ENCODE measurements at places on chromosomes 11 and 22.

DNA sequence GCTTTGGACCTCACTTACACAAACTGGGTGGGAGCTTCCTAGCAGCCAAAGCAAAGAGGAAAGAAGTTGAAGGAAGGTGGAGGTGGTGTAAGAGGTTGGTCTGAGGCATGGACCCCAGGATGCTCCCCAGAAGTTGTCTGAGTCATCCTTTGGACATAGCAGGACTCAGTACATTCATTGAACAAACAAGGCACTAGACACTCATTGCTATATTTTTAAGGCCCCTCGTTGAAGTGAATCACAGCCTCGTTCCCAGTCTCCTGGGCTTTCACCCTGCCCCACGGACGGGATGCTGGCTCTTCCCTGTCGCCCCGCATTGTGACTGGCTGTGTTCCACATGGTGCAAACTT, 95.9 kb upstream of the FGF3 start:
- DNase-seq: no peak

DNA sequence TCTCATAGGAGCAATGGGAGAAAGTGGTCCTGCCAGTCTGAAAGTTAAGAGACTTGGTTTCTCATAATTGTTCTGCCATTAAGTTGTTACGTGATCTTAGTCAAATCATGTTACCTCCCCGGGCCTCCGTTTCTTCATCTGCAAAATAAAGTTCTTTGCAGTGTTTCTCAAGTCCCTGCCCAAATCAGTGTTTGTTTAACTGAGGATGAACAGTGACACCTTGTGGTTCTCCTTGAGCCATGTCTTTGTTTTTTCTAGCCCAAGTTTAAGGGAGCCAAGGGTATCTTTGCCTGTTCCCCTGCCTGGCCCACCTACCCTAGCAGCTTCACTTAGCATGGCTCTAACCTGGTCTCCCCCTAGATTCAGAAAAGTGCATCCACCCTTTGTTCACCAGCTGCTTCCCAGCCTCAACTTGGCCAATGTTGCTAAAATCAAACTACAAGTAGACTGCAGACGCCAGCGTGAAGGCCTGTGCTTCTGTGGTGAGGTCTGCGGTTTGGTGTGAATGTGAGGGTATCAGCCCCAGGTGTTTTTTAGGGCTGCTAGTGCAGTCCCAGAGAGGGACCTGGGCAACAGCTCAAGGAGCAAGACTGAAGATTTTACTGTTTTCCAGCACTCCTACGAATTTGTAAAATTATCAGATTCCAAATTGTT, 35.5 kb downstream of the FZD4 start:
- no peak for DNase-seq

GRCh38 chr11:20310137-20310536, 53.4 kb upstream of the HTATIP2 start:
- no peak for DNase-seq

GRCh38 chr22:37263966-37264887, 18.1 kb upstream of the CYTH4 start:
- no peak for DNase-seq

DNA sequence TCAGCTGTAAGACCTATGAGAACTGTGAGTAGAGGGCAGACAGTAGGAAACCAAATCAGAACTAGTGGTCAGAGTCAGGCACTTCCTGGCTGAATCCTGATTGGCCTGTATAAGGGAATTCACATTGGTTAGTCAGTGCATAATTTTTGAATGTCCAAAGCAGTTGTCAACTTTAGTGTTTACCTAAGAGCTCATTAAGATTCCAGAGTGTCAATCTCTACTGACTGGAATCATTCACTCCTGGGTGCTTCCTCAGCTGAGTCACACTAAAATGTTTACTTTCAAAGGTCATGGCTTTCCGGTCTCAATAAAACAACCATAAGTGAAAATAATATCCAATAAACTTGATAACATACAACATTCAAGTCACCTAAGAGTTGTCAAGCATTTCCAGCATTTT, 306.1 kb downstream of the C11orf87 start:
- DNase-seq: no peak

GRCh38 chr11:68542617-68543016, 82.1 kb downstream of the PPP6R3 start:
- no peak for DNase-seq

DNA sequence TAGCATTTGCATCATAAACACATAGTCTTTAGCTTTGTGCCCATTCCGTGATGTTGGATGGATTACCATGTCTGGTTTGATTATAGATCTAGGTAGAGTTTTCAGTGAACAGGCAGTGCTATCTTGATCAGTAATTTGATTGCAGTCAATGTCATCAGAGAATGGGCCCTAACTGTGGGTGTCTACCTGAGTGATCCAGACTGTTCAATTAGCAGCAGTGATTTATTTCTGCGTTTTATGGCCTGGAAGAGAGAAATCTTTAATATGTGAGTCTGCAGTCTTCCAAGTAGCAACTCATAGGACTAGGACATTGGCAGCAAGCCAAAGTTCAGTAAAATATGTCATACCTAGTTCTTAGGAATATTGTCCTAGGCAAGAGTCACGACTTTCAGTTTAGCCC, 80.3 kb downstream of the CASP12 start:
- DNase-seq: no peak

DNA sequence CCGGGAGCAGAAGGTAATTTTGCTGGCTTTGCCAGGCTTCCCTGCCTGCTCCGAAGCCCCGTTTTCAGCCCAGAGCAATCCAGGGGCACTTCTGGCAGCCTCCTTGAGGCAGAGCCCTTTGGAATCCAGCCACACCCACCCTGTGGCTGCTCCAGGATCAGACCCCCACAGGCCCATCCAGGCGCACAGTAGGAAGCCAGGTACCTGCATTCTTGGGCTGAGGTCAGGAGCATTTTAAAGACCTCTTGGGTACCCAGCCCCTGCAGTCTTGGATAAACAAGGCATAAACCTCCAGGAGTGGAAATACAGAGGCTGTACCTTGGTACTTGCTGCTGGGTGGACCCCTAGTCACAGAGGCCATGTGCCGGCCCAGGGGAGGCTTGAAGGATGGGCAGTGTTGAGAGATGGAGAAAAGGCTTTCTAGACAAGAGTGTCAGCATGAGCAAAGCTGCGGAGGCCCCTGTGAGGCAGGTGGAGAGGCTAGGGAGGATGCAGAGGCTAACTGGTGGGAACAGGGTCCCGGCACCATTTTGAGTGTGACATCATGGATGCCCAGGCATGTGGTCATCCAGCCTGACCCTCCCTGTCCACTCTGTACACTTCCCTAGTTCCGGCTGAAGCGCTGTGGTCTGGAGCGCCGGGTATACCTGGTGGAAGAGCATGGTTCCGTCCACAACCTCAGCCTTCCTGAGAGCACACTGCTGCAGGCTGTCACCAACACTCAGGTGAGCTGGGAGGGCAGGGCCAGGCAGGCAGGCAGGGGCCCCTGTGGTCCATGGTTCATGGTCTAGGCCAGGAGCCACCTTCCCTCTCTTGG, 3.9 kb downstream of the MUS81 start:
- DNase-seq: no peak

DNA sequence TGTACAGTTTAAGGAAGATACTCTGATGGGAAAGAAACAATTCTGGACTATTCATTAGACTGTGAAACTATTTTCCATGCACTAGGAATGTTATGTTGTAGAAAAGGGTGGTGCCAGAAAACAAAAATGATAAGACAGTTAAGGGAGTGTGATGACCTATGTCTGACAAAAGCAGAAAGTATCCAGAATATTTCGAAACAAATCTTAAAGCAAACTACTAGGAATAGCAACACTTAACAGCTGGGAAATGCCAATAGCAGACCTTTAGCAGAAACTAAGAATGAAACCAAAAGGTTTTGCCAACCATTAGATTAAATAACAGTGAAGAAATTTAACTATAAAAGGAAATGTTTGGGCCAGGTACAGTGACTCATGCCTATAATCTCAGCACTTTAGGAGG, 3.3 kb upstream of the ARHGAP20 start:
- DNase-seq: no peak

DNA sequence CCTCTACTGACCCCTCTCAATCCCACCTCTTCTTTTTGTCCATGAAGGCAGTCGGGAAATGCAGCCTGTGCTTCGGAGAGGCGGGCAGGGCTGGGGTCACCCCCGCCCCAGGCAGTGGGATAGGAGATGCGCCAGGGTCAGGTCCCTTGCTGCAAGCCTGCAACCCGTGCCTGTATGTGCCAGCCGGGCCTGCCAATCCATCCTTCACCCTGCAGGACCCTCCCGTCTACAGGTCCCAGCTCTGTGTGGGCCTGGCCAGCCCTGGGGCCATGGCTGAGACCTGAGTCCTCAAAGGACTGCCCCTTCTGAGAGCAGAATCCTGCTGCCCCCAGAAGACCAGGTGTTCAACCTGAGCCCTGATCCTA, 10.9 kb downstream of the ASCL2 start:
- DNase-seq: no peak

GRCh38 chr22:26849575-26849974, 192.2 kb downstream of the MIAT start:
- no peak for DNase-seq

DNA sequence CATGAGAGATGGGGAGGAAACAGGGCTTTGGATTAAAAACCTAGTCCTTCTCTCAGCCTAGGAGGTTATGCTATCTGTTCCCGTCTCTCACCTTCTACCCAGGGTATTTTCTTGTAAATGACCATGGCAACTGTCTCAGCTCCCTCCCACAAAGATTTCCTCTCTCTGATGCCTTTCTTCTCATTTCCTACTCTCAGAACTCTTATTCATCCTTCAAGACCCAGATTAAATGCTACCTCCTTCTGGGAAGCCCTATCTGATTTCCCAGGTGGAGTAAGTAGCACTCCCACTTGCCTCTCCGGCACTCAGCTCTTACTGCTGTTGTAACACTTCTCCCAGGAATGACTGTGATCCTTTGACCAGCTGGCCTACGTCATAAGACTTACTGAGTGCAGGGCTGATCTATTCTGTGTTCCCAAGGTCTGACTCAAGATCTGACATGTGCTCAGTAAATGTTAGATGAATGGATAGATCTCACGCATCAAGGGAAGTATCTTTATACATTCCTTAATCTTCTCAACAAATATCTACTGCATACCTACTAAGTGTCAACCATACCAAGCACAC, 175.0 kb downstream of the TENM4 start:
- DNase-seq: no peak

All from GM12864 (cell line).